ENCODE measurements at places on chromosomes 1 and 21.
A peak's percentile ranks its signal among the peaks of the same experiment; 100 is the strongest.

- DNase-seq, result no peak
Observed at GRCh38 chr1:243708210-243708609, 141.8 kb downstream of the AKT3 start.

- DNase-seq, result no peak
Observed at GRCh38 chr1:218330043-218330623, 15.0 kb upstream of the TGFB2 start.

GRCh38 chr1:25813734-25814471 lies 5.9 kb upstream of the MTFR1L start:
- no peak for DNase-seq

DNA sequence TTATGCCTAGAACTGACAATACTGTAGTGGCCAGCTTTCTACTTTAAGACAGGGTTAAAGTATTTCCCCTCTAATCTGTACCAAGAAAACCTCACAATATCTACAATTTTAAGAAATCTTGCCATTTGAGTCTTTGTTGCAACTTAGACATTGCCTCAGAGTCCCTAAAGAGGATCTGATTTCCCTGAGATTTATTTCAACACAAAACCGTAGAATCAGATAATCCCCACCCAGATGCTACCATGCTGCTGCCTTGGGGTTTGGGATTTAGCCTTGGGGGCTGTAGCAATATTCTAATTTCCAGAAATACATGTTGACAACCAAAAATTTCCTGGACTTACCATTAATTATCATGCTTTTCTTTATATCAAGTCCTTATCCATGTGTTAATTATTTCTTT lies 50.3 kb upstream of the DENND1B start:
- DNase-seq, result no peak

- DNase-seq, result no peak
Observed at GRCh38 chr1:96981181-96981580, 259.6 kb downstream of the PTBP2 start.

GRCh38 chr1:31414980-31415370 lies 2.0 kb downstream of the SERINC2 start:
- no peak for DNase-seq

- DNase-seq, result no peak
Observed at GRCh38 chr1:13749543-13750341, 49.8 kb downstream of the PRDM2 start.

GRCh38 chr1:45059829-45060228 lies 47.8 kb downstream of the UROD start:
- DNase-seq, result no peak

- DNase-seq, result no peak
Observed at GRCh38 chr1:179251675-179252074, 22.2 kb upstream of the ABL2 start.

GRCh38 chr1:202796670-202797069 lies 11.6 kb downstream of the KDM5B start:
- no peak for DNase-seq

GRCh38 chr1:27509127-27510080 lies 19.4 kb upstream of the WASF2 start:
- DNase-seq, result no peak

DNA sequence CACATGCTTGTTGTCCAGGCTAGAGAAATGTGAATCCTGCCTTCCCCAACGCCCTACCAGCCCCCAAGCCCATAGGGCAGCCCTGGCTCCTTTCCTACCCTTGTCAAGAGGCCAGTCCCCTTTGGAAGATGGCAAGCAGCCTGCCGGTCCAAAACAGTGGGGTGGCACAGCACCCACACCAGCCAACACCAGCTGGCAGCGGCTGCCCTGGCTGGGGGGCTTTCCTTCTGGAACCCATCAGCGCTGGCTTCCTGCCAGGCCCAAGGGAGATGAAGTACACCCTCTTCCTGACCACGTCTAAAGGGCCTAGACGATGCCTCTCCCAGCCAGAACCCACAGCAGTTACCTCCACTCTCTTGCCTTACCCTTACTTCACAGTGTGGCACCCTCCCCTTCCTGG lies 24.2 kb downstream of the KCNN3 start:
- DNase-seq, result no peak

GRCh38 chr1:230430499-230430898 lies 4.4 kb upstream of the PGBD5 start:
- DNase-seq, result no peak

GRCh38 chr1:162333991-162334390 lies 42.7 kb downstream of the SPATA46 start:
- no peak for DNase-seq

DNA sequence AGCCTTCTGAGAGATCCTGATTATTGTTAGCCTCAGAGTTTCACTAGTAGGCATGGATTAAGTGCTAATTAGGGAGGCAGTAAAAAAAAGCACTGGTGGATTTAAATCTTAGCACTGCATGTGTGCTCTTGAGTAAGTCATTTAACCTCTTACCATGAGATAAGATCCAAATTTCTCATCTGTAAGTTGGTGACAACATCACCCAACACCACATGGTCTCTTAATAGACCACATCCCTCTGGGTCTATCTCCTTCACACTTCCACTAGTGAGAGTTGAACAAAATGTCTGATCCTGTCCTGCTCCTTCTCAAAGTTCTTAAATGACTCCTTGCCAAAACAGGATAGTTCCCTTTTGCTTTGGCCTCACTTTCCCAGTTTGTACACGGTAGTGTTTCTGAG lies 29.5 kb upstream of the DMRTA2 start:
- no peak for DNase-seq

DNA sequence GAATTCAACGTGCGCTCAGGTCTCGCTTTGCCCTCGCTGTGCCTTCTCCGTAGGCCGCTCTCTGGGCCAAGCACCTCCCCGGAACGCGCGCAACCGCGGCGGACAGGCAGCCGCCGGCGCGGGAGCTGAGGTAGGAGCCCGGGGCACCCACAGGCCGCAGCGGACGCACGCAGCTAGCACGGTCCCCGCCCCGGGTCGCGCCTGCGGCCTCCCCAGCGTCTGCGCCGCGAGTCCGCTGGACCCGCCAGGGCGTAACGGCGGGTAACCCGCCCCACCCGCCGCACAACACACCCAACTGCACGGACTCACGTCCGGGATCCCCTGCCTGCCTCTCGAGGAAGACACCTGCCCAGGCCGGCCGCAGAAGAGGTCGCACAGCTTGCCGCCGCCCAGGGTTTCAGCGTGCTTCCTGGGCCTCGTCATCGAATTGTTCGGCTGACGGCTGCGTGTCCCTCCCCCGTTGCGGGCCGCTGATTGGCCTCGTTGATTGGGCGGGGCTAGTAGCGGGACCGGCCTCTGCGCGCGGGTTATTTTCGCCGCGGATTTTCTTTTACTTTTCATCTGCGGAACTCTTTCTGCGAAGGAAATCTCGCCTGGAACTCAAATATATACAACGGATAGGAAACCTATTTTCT lies at the start of gene CLCC1:
TSS of gene CLCC1 (minus strand) at position 433 of the 635 bp plus-strand sequence. CDS start 13,047 bp downstream, outside the sequence.
- DNase-seq, result peak; percentile 93

- DNase-seq, result peak; percentile 20
Observed at GRCh38 chr1:158329733-158330132, 1.6 kb downstream of the CD1B start.

GRCh38 chr1:30273021-30273325 lies 450.4 kb downstream of the MATN1 start:
- DNase-seq, result no peak

GRCh38 chr1:203057911-203058675 lies 27.7 kb downstream of the MYOG start:
- no peak for DNase-seq

- no peak for DNase-seq
Observed at GRCh38 chr1:179550746-179551682, 24.7 kb downstream of the NPHS2 start.

DNA sequence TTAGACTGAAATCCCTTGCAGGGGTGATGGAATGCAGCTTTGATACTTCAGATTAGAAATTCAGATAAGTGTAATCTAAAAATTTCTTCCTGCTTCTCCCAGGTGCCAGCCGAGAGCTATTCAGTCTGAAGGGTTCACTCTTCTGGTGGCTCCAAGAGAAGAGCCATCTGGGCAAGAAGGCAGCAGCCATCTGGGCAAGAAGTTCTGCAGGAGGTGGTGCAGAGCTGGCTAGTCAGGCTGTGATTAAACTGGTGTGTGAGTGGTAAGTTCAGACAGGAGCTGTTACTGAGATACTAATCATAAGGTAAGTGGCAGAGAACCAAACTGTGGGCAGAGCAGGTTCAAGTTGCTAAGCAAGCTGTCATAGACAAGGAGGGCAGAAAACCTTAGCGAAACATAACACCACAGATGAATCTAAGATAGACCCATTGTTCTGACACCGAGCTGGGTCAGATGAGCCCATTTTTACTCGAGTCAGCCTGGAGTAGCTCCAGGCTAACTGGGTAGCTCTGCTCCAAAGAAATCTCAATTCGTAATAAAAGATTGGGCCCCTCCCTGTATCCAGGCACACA lies 14.4 kb upstream of the TP53BP2 start:
- DNase-seq, result no peak

- no peak for DNase-seq
Observed at GRCh38 chr1:62037274-62037673, 157.4 kb upstream of the L1TD1 start.

- DNase-seq, result no peak
Observed at GRCh38 chr21:33132054-33132453, 62.1 kb downstream of the OLIG1 start.

DNA sequence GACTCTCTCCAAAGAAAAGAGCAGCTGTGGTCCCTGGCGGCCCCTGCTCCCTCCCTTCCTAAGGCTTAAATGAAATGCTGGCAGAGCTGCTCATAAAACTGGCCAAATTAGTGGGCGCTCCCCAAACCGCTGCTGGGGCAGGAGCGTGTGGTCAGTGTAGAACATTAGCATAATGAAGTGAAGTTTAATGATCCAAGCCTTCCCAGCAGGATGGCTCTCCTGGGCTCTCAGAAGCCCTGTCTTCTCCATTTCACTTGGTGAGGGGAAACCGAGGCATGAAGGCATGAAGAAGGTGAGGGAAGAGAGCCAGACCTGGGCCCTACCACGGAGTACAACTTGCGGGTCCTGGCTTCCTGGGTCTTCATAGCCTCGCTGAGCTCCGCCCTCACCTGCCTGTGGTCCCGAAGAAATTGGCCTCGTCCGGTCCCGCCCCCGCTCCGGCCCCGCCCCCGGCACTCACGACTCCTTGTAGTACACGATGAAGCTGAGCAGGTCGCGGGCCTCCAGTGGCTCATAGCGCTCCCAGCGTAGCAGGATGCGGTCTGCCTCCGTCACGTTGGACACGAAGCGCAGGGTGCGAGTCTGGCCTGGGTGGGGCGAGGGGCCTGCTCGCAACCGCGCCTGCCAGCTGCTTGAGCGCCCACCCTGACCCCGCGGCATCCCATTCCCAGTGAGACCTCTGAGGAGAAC lies 10.3 kb downstream of the INSRR start:
- peak; percentile 78 for DNase-seq

GRCh38 chr21:29711236-29711635 lies 228.6 kb downstream of the GRIK1 start:
- DNase-seq, result no peak

- DNase-seq, result no peak
Observed at GRCh38 chr1:47753808-47754207, 243.4 kb downstream of the TRABD2B start.

DNA sequence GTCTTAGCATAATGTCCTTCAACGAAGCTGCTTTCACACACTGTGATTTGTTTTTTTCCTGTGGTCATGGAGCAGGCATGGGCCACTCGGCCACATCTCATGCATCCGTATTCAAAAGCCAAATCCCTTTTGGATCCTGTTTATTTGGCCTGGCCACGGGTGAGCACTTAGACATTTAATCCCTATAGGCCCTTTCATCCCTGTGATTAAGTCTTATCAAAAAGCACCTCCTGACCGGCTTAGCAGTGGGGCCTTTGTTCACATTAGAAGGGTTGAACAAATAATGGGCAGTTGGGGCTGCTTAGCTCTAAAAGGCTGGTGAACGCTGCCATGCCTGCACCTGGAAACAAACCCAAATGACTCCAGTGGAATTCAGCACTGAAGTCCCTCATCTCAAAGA lies 2.0 kb downstream of the KCNE2 start:
- no peak for DNase-seq

DNA sequence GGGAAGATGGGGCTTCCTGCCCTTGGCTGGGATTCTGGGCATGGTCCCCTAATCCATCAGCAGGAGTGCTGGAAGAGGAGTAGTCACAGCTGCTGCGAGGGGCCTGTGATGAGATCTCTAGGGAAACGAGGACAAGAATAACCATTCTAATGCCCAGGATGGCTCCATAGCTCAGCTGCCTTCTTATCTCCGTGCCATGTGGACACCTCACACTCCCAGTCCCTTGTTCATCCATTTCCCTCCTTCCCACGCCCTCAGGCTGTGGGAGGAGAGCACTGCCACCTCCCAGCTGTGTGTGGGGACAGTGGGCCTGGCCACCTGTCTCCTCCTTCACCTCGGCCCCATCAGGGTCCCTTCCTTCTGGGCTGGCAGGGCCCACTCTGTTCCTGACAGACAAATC lies 16.1 kb upstream of the ETV3 start:
- DNase-seq, result no peak

DNA sequence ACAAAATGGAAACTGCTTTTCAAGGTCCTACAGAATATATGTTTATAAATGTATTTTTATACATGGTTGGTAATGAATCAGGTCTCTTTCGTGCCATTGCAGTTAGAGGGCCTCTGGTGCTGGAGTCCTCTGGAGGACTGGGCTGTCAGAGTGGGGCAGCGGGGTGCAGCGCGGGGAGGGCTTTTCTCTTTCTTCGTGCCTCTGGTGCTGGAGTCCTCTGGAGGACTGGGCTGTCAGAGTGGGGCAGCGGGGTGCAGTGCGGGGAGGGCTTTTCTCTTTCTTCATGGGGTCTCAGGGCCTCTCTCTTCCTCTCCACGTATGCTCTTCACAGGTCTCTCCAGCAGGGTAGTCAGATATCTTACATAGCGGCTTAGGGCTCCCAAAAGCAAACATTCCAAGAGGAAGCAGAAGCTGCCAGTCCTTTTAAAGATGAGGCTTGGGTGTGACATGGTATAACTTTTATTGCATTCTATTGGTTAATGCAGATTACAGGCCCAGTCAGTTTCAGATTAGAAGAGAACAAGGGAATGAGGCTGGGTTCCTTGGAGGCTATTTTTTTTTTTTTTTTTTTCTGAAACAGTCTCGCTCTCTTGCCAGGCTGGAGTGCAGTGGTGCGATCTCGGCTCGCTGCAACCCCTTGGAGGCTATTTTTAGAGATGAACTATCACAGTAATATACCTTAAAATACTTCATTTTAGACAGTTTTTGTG lies 13.1 kb downstream of the SDCCAG8 start:
- no peak for DNase-seq

- DNase-seq, result no peak
Observed at GRCh38 chr1:16006010-16006409, 2.0 kb downstream of the SRARP start.
